Glutamatergic neuron (in vitro differentiated cells): ENCODE measurements at places on chromosomes 7 and 10.

- no peaks in the 10 kb centered on the region for H3K27me3 ChIP-seq
- no peak overlapping the region for H3K27ac ChIP-seq
- H3K4me3 ChIP-seq = no peak overlapping the region
- DNase-seq = no peak
- H3K36me3 ChIP-seq = no peaks in the 10 kb centered on the region
Measured at GRCh38 chr10:65291286-65291685, 1634.5 kb upstream of the LRRTM3 start.

- H3K27ac ChIP-seq = no peak overlapping the region
- peaks cover 26% of the 10 kb centered on the region for H3K4me1 ChIP-seq
- no peak for DNase-seq
- no peaks in the 10 kb centered on the region for H3K36me3 ChIP-seq
- peaks cover 1% of the 10 kb centered on the region for H3K27me3 ChIP-seq
- H3K4me3 ChIP-seq = no peak overlapping the region
Measured at GRCh38 chr7:16660702-16661464, 14.9 kb downstream of the BZW2 start.

GRCh38 chr7:43484678-43485395 lies 98.1 kb upstream of the STK17A start:
- H3K36me3 ChIP-seq = peaks cover 6% of the 10 kb centered on the region
- H3K27ac ChIP-seq = no peak overlapping the region
- DNase-seq = no peak
- H3K4me3 ChIP-seq = no peak overlapping the region
- peaks cover 8% of the 10 kb centered on the region for H3K4me1 ChIP-seq

GRCh38 chr7:88437132-88437531 lies 130.4 kb upstream of the STEAP4 start:
- no peaks in the 10 kb centered on the region for H3K27me3 ChIP-seq
- no peak overlapping the region for H3K4me3 ChIP-seq
- H3K36me3 ChIP-seq = no peaks in the 10 kb centered on the region
- no peak overlapping the region for H3K27ac ChIP-seq
- peaks cover 11% of the 10 kb centered on the region for H3K4me1 ChIP-seq
